ENCODE measurements at places on chromosomes 11 and 22. TPM values are rescaled to one million over a fixed set of nuclear protein-coding genes. Genes with fewer than 3 reads are reported as not detected.
A peak's percentile ranks its signal among the peaks of the same experiment; 100 is the strongest.

The PKNOX2 gene
- 1.2 TPM for total RNA-seq

DNA sequence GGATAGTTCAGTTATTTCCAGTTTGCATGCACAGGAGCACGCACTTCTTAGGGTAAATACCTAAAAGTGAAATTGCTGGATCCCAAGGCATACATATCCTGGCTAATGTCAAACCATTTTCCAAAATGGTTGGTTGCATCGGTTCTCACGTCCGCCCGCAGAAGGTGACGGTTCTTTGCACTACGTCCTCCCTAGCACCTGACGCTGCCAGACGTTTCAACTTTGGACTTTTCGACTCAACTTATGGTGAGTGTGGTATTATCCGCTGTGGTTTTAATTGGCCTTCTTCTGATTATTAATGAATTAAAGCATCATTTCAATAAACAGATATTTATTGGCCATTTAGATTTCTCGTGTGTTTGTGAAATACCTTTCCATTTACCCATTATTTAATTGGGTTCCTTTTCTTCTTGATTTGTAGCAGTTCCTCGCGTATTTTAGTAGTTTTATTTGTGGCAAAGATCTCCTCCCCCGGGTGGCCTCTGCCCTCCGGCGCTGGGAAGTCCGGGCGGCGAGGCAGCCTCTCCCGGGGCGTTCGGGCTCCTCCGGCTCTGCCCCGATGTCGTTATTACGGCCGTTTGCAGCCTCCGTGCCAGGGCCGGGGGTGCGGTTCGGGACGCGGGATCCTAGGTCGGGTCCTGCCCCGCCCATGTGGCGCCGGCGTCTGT is at the start of gene JHY:
JHY (plus strand) TSS at position 571 of the 668 bp plus-strand sequence. CDS start 3,091 bp downstream, outside the sequence.
- DNase-seq = peak; percentile 83

The NUP50 gene
- 34.8 TPM for total RNA-seq

The MUC5AC gene
- total RNA-seq = not detected

DNA sequence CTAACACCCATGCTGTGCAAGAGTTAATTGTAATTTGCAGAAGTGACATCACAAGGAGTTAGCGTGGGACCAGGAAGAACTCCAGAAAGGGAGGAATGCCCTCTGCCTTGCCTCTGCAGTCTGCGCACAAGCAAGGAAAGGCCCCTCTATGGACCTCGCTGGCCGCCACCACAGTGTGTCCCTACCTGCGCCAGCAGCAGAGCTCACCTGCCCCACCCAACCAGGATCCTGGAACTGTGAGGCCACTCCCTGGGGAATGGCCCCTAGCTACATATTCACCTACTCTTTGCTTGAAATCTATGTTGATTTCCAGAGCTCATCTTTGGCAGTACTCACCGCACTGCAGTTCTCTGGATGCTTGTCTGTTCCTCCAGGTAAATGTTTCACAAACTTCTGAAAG is 72.0 kb upstream of the MTNR1B start:
- DNase-seq = no peak

The CLMP gene
- total RNA-seq = 210 TPM

DNA sequence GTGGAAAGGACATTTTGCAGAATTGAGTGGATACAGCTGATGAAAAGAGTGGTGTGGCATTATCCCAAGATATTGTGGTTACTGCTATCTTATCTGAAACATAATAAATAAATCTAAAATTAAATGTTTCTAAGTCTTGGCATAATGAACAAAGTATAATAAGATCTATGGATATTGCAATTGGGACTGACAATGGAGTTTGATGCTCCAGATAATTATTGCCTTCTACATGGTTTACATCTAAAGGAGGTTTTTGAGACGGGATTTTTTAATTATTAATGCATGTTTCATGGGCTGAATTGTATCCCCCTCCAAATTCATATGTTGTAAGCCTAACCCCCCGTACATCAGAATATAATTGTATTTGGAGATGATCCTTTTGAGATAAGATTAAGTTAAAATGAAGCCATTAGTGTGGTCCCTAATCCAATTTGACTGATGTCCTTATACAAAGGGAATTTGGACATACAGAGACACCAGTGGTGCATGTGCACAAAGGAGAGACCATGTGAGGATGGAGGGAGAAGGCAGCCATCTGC is 198.5 kb downstream of the MSANTD4 start:
- DNase-seq = no peak

The OR52I1 gene
- not detected for total RNA-seq

GRCh38 chr11:129061492-129062230 is 119.0 kb upstream of the TP53AIP1 start:
- DNase-seq = no peak

DNA sequence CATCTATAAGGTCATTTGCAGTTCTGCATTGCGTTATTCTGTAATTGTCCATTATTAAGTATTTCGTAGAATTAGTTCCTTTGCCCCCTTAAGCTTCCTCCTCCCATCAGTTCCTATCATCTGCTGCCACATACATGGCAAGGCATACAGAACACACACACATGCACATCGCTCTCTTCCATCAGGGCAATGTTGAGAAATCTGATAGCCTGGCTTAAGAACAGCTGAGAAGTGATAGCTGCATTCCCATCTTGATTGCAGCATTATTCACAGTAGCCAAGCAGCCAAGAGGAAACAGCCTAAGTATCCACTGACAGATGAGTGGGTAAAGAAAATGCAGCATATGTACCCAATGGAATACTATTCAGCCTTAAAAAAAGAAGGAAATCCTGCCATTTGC is 186.8 kb upstream of the CADM1 start:
- no peak for DNase-seq

GRCh38 chr22:36104435-36104834 is 56.1 kb downstream of the APOL3 start:
- no peak for DNase-seq

GRCh38 chr11:107337917-107338316 is 119.7 kb downstream of the CWF19L2 start:
- DNase-seq = no peak

GRCh38 chr11:3109921-3110706 is 52.9 kb upstream of the CARS1 start:
- peak; percentile 92 for DNase-seq

DNA sequence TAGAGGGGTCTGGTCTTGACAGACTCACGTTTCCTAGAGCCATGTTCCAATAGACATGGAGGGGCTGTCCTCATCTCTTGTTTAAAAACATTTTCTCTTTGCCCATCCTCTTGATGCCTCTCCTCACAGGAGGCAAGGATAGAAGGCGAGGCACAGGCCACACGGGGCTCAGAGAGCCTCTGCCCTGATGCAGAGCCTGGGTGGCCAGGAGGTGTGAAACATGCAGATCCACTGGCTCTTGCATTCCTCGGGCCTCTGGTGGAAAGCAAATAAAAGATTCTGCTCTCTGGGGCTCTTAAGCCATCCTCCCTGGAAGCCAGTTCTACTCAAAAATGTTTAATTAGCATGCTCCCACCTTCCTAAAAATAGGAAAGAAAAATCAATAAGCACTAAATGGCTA is 43.6 kb upstream of the NTM start:
- DNase-seq = no peak

DNA sequence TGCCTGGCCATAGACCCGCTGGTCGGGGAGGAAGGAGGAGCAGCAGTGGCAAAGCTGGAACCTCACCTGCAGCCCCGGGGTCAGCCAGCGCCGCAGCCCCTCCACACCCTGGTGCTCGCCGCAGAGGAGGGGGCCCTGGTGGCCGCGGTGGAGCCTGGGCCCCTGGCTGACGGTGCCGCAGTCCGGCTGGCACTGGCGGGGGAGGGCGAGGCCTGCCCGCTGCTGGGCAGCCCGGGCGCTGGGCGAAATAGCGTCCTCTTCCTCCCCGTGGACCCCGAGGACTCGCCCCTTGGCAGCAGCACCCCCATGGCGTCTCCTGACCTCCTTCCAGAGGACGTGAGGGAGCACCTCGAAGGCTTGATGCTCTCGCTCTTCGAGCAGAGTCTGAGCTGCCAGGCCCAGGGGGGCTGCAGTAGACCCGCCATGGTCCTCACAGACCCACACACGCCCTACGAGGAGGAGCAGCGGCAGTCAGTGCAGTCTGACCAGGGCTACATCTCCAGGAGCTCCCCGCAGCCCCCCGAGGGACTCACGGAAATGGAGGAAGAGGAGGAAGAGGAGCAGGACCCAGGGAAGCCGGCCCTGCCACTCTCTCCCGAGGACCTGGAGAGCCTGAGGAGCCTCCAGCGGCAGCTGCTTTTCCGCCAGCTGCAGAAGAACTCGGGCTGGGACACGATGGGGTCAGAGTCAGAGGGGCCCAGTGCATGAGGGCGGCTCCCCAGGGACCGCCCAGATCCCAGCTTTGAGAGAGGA is 11.9 kb downstream of the TMEM121B start:
- DNase-seq = peak; percentile 39

GRCh38 chr11:2265396-2265795 is 5.0 kb downstream of the ASCL2 start:
- DNase-seq = peak; percentile 81

DNA sequence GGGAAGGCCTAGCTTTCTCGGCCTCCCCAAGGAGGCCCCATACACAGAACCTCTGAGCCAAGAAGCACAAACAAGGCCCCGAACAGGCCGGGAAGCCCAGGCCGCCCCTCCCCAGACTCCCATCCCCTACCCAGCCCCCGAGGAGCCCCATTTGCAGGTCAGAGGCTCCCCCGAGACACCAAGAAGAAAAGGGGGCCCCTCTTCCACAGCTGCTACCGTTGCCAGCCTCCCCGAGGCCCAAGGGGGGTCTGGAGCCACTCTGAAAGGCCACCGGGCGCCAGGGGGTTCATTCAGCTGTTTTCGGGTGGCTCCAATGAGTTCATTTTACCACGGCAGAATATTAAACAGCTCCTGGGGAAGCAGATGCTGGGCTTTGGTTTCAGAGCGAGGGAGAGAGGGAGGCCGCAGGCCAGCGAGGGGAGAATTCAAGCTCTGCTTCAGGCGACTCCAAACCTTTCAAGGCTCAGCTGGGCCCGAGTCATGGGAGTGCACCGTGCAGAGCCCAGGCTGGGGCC is 28.5 kb downstream of the MN1 start:
- peak; percentile 27 for DNase-seq

GRCh38 chr11:80898910-80899309 is 1458.1 kb upstream of the TENM4 start:
- DNase-seq = no peak

DNA sequence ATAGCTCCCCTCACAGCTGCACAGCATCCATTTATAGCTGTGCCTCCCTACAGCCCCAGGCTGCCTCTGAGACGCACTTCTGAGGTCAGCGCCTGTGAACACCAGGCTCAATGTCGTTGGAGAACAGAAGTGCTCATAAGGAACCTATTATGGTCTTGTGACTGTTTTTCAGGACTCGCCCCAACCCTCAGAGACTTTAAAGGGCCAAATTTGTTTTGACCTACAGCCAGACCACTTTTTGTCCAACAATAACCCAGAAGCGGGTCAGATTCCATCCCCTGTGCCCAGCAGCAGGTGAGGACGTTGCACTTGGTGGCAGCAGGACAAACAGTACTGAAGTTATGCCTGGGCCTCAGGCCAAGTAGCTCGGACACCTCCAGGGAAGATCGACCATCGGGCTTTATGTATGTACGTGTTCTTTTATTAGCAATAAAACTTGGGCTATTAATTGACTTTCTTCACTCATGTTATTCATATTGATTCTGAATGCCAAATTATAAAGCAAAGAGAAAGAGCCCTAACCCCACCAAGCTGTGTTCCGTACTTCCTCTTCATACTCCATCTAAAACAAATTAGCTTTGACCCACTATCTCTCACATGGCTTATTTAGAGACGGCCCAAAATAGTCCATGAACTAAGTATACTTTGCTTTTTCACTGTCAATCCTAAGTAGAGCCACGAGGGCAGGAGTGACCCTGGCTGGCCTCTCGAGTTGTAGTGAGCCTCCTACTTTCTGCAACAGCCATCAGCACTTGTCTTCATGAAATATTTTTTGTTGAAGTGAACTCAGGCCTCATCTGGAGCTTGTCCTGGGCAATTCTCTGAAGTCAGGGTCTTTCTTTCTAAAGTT is 92.3 kb upstream of the PAX6 start:
- DNase-seq = no peak

The INCENP gene
- 13.8 TPM for total RNA-seq

- no peak for DNase-seq
Measured at GRCh38 chr11:132792341-132793140, 739.8 kb downstream of the OPCML start.

DNA sequence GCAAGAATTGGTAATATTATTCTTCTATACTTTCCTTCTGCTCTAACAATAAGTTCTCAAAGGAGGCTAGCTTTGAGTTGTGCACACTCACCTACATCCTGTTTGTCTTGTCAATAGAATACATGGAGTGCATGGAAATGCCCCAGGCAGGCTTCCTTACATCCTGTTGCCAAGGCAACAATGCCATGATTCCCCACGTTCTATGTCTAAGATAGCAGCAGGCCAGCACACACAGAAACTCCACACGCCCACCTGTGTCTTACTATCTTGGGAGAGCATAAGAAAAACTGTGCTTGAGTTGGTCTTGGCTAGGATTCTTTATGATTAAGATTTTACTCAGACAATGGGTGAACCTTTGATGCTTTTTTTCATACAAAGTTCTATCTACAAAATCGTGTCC is 379.2 kb downstream of the AASDHPPT start:
- no peak for DNase-seq

GRCh38 chr11:70067036-70067435 is 11.1 kb upstream of the ANO1 start:
- peak; percentile 72 for DNase-seq

GRCh38 chr11:131506348-131506747 is 135.9 kb downstream of the NTM start:
- DNase-seq = no peak

The FIBIN gene
- total RNA-seq = 30.0 TPM

The MYOD1 gene
- total RNA-seq = not detected

The VSIG2 gene
- total RNA-seq = not detected

The FGF3 gene
- not detected for total RNA-seq

DNA sequence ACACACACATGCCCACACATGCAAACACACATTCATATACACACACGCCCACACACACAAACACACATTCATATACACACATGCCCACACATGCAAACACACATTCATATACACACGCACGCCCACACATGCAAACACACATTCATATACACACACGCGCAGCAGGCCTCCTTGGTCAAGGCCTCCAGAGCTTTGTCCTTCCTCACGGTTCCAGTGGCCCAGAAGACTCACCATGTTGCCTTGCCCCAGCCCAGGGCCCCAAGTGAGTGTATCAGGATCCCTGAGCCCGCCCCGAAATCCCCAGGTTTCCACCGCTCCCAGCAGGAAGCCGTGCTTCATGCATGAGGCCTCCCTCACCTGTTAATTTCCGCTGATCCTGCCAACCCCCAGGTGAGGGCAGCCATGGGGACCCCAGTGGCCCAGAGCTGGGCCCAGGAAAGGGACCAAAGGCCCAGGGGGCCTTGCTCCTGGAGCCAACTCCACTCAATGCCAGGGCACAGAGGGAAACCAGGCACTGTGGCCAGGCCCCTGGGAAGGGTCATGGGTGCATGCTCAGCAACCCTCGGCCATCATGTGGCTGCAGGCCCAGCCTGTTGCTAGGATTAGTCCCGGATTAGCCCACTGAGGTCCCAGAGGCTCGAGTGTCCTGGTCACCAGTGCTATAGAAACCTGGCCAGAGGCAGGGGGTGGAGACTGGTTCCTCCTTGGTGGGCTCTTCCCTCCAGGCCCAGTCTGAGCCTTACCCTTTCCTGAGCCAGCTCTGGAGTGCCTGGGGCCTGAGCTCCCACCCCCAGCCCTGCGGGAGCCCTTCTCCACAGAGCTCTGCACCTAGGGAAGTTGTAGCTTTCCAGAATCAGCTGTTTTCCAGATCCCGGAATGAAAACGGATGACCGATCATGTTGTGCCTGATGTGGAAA is 34.4 kb downstream of the IGF2 start:
- peak; percentile 54 for DNase-seq
